Iris pigment epithelial cell (primary cell): ENCODE measurements at places on chromosomes 3 and 15.

- DNase-seq: peak; percentile 40
Observed at GRCh38 chr15:28184166-28184565, 85.1 kb upstream of the OCA2 start.

GRCh38 chr3:182861348-182861747, 68.0 kb downstream of the ATP11B start:
- peak; percentile 17 for DNase-seq

DNA sequence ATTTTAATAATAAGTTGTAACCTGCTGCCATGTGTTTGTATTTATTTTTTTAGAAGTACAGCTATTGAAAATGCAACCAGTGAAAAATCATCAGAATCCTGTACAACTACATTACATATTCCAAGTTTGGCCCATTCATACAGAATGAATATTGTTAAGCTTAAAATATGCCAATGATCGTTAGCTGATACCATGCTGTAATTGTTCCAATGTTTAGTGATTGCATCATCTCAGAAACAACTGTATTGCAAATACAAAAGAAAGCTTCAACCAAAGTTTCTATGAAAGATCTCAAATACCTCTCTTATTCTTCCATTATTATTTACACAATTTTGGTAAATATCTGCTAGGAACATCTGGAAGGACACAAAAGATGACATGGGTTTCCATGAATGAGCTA, 51.6 kb upstream of the ALCAM start:
- DNase-seq: no peak

DNA sequence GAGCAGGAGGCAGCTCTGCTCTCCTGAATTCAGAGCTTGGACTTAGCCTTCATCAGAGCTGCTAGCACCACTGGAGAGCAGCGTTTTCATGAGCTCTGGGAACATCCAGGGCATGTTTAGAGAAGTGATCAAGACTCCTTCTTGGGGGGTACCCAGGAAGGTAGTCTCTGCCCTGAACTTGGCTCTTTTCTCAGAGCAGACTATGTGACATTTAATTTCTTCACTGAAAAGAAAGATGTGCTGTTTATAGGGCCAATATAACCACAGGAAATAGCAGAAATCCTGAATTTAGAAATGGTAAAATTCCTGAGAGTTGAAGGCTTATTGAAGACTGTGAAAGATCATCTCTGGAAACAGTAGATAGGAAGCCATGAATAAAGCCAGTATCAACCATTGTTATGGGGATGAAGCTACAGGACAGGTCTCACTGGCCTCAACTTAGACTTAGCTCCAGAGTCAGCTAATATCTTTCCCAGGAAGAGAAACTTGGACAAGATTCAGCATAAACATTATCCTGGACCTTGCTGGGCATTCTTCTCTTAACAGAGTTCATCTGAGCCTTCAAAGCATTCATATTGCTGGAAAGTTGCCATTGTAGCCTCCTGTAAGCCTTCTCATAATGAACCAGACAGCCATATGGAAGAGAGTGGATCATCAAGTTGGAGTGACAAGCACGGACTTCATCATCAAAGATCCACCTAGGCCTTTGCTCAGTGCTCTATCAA, 386.6 kb upstream of the THBS1 start:
- peak; percentile 51 for DNase-seq

- no peak for DNase-seq
Observed at GRCh38 chr3:10957976-10958749, 34.4 kb upstream of the SLC6A1 start.

DNA sequence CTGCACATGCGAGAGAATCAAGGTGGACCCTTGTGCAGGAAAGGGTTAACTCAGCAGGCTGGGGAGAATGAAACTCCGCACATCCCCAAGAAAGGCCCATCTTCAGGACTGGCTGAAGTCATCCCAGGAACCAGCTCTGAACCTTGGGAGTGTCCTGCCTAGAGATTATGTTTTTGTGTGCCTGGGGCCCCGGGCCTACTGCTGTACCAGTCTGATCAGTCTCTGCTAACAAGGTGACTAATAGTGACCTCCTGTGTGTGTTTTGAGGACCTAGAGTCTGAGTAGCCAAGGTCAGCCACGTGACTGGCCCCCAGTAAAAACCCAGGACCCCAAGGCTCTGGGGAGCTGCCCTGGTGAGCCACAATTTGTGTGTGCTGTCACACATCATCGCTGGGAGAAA, 58.2 kb downstream of the CYFIP1 start:
- no peak for DNase-seq

DNA sequence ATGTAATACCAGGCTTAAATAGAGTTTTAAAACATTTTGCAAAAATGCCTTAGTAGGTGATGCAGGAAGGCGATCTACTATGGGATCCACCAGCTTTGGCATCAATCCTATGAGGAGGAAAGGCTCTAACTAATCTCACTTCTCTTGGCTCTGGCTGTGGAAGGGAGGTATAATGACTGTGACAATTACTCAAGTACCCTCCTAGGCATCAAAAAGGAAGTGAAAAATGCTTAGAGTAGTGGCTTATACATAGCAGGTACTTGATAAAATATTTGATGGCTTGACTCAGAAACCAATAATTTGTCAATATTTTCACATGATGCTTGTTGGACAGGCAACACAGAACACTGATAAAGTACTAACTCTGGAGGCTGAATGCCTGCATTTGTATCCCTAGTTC, 34.1 kb upstream of the SERPINI2 start:
- DNase-seq: no peak

DNA sequence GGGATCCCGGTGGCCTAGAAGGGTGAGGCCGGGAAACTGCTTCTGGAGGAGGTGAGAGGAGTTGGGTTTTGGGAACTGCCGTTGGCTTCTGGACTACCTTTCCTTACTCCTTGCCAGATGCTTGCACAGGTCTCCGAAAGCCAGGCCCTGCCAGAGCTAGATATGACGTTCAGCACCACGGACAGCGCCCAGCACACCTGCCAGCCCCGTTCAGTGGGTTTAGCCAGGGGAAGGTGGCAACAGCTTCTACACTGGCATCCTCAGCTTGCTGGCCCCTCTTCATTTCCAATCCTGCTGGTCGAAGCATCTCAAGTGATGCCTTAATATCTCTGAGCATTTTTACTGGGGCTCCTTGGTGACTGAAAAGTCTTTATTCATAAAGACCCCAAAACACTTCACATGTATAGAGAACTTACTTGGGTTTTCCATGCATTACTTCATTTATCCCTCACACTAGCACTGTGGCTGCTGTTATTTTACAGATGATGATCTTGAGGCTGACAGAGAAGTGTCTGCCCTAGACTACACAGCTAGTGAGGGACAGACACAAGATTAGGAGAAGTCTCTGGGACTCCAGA, 21.9 kb downstream of the HCN4 start:
- peak; percentile 11 for DNase-seq
